Endothelial cell of umbilical vein (primary cell): ENCODE measurements at places on chromosomes 11 and 22. TPM values are rescaled to one million over a fixed set of nuclear protein-coding genes. Genes with fewer than 3 reads are reported as not detected.

Gene LBHD1
- 7.5 and 10.5 TPM in 2 replicates for total RNA-seq

Gene GGT5
- 35.1 and 45.9 TPM in 2 replicates for total RNA-seq

Gene ZNF280B
- 3.1 TPM in 2 replicates for total RNA-seq

Gene TH
- total RNA-seq = not detected in 2 replicates

Gene RPL3
- 1,954 and 2,068 TPM in 2 replicates for total RNA-seq

Gene OR52A1
- total RNA-seq = not detected in 2 replicates

Gene BATF2
- 0.75 and 0.81 TPM in 2 replicates for total RNA-seq

Gene TXNRD2
- total RNA-seq = 211 and 245 TPM in 2 replicates

Gene PHETA2
- total RNA-seq = 23.4 and 25.4 TPM in 2 replicates

Gene OTOG
- total RNA-seq = not detected in 2 replicates

Gene C22orf42
- not detected in 2 replicates for total RNA-seq

Gene MFRP
- total RNA-seq = not detected in 2 replicates

Gene RAB30
- total RNA-seq = 14.6 and 18.4 TPM in 2 replicates
